ENCODE measurements at places on chromosomes 5 and 9.

- DNase-seq = no peak
Observed at GRCh38 chr5:158435161-158435616, 576.2 kb upstream of the CLINT1 start.

DNA sequence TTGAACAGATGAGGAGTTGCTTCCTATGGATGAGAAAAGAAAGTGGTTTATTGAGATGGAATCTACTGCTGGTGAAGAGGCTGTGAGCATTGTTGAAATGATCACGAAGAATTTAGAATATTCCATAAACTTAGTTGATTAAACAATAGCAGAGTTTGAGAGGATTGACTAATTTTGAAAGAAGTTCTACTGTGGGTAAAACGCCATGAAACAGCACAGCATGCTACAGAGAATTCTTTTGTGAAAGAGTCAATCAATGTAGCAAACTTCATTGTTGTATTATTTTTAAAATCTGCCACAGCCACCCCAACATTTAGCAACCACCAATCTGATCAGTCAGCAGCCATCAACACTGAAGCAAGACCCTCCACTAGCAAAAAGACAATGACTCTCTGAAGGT, 309.1 kb downstream of the SPOCK1 start:
- no peak for DNase-seq

- DNase-seq = no peak
Observed at GRCh38 chr9:23492126-23493002, 333.7 kb downstream of the ELAVL2 start.

GRCh38 chr5:111211341-111211740, 12.8 kb upstream of the CAMK4 start:
- no peak for DNase-seq

- no peak for DNase-seq
Observed at GRCh38 chr9:68669218-68669617, 35.8 kb upstream of the PIP5K1B start.

- no peak for DNase-seq
Observed at GRCh38 chr9:73260506-73260905, 108.8 kb downstream of the ANXA1 start.

DNA sequence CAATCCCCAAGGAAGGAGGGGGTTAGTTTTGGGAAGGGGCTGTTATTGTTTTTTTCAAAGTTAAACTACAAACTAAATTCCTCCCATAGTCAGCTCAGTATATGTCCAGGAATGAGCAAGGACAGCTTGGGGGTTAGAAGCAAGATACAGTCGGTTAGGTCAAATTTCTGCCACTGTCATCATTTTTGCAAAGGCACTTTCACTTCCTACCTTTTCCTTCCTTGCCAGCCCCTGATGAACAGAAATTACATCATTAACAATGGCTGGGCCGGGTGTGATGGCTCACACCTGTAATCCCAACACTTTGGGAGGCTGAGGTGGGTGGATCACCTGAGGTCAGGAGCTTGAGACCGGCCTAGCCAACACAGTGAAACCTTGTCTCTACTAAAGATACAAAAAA, 51.5 kb upstream of the HRH2 start:
- no peak for DNase-seq

DNA sequence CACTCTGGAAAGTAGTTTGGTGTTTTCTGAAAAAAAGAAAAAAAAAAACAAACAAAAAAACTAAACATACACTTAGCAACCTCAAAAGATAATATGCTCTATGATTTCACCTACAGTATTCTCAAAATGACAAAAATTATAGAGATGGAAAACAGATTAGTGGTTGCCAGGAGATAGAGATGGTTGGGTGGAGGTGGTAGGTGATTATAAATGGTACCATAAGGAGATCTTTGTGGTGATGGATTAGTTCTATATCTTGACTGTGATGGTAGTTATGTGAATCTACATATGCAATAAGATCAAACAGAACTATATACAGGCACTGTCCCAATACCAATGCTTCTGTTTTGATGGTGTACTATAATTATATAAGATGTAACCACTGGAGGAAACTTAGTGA, 32.0 kb downstream of the PTBP3 start:
- no peak for DNase-seq

DNA sequence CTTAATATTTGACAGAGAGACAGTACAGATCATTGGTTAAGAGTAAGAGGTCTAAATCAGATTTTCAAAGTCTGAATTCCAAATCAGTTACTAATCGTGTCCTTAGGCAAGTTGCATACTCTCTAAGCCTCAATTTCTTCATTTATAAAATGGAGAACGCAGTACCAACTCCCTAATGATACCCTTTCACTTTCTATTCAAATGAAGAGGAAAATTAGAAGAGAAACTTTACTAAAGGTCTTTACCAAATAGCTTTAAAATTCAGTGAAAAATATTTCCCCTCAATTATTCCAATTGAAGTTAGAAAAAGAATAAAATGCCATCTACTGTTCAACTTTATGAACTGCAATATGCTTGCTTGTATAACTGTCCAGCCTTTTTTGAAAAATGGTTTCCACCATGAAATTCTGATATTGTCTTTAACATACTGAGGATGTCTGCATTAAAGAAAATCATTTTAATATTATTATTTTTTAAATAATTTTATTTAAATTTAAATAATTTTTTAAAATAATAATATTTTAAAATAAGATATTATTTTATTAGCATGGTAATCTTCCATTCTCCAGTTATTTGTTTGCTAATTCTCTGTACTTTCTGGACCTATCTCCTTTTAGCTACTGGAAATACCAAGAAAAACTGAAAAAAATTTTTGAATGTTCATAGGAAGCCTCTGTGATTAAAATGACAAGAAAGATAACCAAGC, 36.0 kb downstream of the POC5 start:
- DNase-seq = no peak

DNA sequence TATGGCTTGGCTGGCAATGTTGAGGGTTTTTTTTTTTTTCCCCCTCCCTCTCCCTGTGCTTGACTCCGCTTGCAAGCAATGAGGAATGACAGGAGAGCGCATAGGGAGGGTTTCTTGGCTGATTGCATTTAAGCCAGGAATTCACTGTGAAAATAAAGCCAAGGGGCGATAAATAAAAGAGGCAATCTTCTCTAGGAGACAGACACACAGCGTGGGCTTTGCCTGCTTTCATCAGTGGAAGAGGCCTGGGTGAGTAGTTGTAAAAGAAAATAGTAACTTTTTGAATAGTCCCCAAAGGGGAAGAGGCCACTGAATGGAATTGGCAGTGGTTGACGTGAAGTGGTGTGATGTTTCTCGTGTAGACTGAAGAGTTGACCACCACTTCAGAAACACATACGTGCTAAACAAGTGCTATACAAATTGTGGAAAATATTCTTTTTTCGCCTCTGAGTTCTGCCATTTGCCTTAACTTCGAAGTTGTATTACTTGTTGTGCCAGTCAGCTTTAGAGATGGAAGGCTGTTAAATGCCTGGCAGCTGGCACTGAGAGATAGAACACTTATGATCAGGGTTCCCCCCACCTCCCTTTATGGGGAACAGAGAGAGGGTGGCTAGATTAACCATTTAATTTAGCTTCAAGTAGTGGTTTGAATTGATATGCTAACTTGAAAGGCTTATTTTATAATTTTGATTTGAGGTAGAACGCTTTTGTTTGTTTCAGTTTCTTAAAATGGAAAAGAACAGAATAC, 3.0 kb downstream of the ZSWIM6 start:
- no peak for DNase-seq

- DNase-seq = no peak
Observed at GRCh38 chr9:70408393-70409040, 5.9 kb downstream of the KLF9 start.

DNA sequence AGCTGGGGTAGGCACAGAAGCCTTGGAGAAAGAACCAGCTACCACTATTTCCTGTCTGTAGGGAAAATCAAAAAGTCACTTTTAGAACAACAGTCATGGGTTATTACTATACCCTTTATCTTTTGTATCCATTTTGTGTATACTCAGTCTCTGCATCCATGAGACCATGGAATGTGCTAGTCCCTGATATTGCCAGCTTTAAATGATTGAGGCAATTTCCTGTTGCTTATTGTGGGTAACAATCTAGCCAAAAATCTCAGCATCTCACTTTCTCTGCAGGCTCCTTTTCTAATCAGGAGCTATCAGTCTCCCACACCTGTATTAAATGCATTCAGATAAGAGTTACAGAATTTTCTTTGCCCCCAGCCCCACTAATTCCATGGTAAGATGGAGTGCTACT, 968 bp upstream of the KDM3B start:
- DNase-seq = no peak

- DNase-seq = no peak
Observed at GRCh38 chr5:41182666-41183065, 30.7 kb downstream of the C6 start.

- no peak for DNase-seq
Observed at GRCh38 chr5:33237471-33237870, 203.3 kb upstream of the TARS1 start.

DNA sequence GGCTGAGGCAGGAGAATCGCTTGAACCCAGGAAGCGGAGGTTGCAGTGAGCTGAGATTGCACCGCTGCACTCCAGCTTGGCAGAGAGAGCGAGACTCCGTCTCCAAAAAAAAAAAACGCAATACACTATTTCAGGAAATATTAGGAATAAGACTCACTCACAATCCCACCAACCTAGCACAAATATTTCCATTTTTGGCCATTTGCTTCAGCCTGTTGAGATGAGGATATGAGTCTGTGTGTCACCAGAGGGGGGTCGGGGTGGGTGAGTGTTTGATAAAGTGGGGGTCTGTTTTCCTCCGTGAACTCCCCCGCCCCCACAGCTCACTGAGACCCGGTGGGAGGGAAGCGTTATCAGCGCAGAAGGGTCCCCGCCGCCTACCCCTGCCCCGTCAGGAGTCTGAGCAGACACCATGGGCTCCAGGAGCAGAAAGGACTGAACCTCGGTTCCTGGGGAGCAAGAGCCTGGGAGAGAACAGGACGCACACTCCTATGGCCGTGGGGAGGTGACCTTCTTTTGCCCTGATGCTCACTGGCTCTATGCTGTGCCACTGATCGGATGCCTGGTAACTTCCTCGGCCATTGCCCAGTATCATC, 153.8 kb upstream of the PHYKPL start:
- DNase-seq = no peak

DNA sequence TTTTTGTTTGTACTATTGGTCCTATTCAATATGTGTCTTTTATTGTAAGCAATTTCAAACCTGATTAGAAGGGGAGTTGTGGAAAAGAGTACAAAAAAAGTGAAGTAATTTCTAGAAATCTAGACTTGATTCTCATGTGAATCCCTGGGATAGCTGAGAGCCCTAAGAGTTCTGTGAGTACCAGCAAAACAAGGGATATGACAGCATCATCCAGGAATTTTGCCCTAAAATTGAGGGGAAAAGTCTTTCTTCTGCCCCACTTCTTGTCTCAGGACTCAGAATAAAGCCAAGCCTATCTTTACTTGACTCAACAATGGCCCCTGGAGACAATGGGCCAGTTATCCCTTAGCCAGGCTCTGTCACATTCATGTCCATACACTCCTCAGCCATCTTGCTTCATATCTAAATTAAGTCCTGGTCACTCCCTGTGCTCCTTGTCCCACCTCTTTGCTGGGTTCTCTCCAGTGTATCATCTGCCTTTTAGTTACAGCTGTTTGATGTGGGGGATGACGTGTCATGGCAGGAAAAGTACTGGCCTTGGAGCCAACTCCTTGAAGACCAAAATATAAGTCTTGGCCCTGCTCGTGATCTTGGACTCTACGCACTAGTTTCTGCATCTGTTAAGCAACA, 81.2 kb downstream of the ADAMTS12 start:
- DNase-seq = no peak

DNA sequence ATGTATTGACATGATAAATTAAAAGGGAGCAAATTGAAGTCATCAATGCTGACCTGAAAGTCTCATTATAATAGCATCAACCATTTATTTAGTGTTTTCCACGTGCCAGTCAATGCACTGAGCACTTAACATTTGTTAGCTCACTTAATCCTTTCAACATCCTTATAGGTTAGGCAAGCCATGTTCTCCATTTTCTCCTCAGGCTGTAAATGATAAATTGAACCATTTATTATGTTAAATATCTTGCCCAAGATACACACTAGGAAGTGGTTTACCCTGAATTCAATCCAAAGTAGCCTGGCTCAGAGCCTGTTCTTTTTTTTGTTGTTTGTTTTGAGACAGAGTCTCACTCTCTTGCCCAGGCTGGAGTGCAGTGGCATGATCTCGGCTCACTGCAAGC, 25.0 kb upstream of the SNX2 start:
- DNase-seq = no peak

DNA sequence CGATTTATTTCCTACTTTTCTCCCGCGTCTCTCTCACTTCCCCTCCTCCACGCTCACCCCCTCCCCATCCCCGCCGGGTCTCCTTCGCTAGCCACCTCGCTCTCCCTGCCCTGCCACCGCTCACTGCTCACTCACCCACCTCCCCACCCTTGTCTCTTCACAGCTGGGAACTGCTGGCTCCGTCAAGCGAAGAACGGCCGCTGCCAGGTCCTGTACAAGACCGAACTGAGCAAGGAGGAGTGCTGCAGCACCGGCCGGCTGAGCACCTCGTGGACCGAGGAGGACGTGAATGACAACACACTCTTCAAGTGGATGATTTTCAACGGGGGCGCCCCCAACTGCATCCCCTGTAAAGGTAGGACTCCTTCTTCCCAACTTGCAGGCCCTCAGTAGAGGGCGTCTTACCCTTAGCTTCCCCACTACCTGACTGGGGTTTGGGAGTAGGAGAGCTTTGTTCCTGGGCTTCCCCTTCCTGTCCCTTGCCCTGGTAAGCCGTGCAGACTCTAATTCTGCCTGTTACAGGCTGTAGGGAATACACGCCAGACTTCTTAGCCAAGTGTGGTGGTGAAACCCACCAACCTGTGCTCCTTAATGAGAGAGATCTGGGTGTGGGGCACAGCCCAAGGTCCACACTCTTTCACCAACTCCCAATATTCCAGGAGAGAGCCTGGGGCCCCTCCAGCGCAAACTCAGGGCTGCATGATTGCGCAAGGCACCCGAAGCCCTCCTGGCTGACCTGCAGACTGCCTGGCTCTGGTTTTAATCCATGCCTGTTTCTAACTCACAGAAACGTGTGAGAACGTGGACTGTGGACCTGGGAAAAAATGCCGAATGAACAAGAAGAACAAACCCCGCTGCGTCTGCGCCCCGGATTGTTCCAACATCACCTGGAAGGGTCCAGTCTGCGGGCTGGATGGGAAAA, 2.5 kb downstream of the FST start:
- peak; percentile 39 for DNase-seq

- no peak for DNase-seq
Observed at GRCh38 chr5:143495821-143496275, 92.4 kb upstream of the NR3C1 start.

- DNase-seq = no peak
Observed at GRCh38 chr9:86042199-86042978, 57.0 kb downstream of the GOLM1 start.
